Activated CD4-positive, CD25-positive, alpha-beta regulatory T cell treated with anti-CD3 and anti-CD28 coated beads, Interleukin-2, amount 50 U/mL, for 72 hours (primary cell): ENCODE measurements at places on chromosomes 1 and 21.

- DNase-seq: no peak
Observed at GRCh38 chr1:22137004-22137720, 5.7 kb downstream of the WNT4 start.

DNA sequence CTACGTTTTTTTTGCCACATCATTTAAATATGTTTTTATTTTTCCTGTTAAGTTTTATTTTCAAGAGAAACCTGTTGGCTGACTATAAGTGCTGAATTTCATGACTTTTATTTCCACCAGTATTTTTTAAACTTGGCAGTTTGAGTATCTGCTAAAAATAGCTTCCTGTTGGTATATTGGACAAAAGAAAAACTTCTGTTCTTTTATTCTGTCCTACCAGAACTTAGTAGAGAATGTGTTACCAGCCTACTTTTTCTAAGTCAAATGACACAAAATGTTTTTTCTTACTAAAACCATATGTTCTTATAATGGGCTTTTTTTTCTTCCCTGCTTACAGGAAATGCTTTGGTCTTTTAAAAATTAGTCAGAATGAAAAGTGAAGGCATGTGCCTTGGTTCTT, 7.6 kb downstream of the DR1 start:
- DNase-seq: no peak

GRCh38 chr21:15875286-15875685, 145.5 kb downstream of the USP25 start:
- no peak for DNase-seq

DNA sequence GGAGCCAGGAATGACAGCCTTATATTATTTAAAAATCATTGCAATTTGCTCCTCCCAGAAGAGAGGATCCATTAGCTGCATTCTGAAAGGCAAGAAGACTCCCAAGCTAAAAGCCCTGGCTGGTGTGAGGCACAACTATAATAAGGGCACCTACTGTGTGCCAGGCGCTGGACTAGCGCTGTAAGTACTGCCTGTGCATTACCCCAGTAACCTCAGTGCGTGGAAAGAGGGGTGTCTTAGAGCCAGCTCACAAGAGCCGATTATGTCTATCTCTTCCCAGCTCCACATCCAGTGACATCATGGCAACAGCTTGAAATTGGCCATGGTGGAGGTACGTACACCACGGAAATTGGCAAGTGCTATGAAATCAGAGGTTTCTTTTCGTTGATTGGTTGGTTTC, 141.7 kb upstream of the IRF2BP2 start:
- DNase-seq: no peak

GRCh38 chr1:56867491-56867890, 12.9 kb downstream of the C8A start:
- DNase-seq: no peak

GRCh38 chr1:39413902-39414528, 77.4 kb upstream of the BMP8A start:
- DNase-seq: no peak

DNA sequence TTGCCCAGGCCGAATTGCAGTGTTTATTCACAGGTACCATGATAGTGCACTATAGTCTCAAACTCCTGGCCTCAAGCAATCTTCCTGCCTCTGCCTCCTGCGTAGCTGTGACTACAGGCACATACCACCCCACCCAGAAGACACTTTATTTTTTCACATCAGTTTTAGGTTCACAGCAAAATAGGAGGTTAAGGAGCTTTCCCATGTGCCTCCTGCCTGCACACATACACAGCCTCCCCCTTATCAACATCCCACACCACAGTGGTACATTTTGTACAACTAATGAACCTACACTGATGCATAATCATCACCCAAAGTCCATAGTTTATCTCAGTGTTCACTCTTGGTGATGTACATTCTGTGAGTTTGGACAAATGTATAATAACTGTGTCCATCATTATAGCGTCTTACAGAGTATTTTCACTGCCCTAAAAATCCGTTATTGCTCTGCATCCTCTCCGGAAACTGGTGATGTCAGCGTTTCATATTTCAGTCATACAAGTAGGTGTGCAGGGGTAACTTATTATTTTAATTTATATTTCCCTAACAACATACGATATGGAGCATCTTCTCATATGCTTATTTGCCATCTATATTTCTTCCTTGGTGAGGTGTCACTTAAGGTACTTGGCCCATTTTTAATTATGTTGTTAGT, 23.2 kb downstream of the OR13G1 start:
- DNase-seq: no peak

- no peak for DNase-seq
Observed at GRCh38 chr1:184270556-184270955, 116.3 kb upstream of the C1orf21 start.

GRCh38 chr1:27589441-27589840, 14.5 kb downstream of the AHDC1 start:
- DNase-seq: no peak

DNA sequence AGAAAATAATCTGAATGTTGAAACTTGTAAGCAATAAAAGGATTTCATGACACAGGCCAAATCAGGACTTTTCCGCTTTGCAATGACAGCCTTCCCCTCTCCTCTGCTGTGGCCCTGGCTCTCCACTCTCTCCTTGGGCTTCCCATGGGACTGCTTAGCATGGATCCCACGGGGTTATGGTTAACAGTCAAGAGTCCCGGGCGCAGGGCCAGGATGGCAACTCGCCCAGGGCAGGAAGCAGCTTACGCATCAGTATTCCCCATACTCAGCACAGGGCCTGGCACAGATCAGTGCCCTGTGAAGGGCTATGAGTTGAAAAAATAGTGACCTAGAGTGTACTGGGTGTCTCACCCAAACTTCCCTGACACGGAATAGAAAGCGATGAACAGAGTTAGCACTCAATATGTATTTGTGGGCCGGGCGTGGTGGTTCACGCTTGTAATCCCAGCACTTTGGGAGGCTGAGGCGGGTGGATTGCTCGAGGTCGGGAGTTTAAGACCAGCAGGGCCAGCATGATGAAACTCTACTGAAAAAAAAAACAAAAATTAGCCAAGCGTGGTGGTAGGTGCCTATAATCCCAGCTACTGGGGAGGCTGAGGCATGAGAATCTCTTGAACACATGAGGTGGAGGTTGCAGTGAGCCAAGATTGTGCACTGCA, 29.1 kb upstream of the GRHL3 start:
- no peak for DNase-seq

- no peak for DNase-seq
Observed at GRCh38 chr1:184482136-184482535, 95.3 kb downstream of the C1orf21 start.

- no peak for DNase-seq
Observed at GRCh38 chr1:116940814-116941599, 31.3 kb downstream of the PTGFRN start.

DNA sequence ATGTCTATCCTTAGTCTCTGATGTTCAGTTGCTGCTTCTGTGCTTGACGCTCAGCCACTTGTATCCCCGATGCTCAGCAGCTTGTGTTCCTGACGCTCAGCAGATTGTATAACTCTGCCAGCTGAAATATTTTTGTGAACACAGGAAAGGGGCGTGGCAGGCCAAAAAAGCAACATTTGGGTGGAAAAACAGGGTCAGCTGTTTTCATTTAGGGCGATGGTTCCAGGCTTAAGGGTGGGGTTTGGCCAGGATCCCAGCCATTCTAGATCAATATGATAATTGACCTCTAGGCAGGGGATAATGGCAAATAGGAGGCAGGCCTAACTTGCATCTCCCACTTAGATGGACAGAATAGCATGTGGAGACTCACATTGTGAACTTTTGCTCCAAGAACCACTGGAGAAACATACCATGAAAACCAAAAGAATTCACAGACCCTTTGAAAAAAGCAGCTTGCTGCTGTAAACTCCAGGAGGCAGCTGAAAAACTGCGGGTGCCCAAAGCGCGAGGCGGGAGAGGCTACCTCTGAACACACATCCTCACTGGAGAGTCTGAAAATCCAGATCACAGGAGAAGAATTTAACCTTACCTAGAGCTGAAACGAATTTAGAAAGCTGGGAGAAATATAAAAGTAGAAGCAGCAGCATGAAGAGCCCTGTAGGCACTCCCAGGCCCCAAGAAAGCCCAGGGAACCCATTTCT, 58.3 kb downstream of the ZNF648 start:
- no peak for DNase-seq

DNA sequence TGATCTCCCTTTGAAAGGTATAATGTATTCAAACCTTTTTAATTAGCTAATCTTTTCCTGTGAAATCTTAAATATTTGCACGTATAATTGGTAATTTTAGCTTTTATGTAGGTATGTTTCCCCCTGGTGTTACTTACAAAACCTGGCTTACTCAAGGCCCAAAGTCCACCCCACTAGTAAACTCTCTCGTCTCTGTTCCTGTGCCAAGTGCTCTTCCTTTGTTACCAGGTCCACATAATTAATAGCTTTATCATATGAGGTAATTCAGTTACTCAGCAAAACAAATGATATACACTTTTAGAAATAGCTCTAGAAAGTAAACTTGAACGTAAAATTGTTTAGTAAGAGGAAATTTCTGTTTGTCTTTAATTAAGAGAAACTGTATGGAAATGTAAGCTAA, 36.7 kb downstream of the NFIA start:
- DNase-seq: no peak

DNA sequence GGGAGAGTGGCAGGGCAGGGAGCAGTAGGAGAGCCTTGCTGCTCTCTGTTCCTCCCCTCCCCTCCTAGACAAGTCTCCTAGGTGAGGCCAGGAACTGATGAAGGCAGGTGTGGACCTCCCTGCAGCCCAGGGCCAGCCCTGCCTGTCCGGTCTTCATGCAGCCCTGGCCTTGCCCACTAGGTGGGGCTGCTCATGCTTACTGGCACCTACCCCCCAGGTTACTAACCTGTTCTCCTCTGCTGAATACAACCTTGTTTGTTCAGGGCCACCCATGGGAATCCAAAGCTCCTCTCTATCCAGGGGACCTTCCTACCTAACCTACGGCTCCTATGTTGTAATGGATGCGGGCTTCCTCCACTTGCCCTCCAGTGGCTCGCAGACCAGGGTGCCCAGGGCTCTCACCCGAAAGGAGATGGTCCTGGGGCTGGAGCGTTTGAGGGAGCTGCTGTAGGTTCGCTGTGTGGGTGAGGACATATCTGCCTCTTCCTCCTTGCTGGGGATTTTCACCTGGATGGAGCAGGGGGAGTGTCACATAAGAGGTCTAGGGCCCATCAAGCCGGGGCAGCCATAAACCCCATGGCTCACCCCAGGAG, 7.9 kb upstream of the TNNT2 start:
- peak; percentile 55 for DNase-seq

GRCh38 chr1:103516693-103517092, 8.8 kb upstream of the RNPC3 start:
- DNase-seq: no peak

- no peak for DNase-seq
Observed at GRCh38 chr21:29671728-29672127, 268.1 kb downstream of the GRIK1 start.

GRCh38 chr1:167278497-167278896, 57.8 kb downstream of the POU2F1 start:
- DNase-seq: no peak

DNA sequence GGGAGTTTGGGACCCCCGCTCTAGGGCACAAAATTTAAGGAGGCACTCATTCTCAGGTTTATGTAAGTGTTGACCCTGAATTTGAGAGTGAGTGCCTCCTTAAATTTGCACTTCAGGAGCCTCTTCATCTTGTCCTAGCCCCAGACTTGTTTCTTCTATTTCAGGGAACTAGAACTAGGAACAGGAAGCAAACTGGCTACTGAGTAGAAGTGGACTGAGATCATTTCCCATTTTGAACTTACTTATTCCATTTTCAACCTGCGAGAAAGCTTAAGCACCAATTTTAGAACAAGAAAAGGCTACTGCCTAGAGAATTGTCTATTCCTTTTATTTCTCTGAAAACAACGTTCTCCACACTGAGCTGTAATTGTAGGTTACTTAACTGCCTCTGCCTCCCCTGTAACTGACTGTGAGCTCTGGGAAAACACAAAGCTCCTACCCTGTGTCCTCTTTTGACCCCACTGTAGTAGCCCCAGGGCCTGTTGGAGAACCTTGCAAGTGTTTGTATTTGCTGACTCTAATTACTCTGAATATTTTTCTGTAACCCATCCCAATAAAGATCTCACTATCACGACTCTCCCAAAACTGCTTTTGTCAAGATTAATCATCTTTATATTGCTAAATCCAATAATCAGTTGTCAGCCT, 2.5 kb downstream of the PPT1 start:
- no peak for DNase-seq

DNA sequence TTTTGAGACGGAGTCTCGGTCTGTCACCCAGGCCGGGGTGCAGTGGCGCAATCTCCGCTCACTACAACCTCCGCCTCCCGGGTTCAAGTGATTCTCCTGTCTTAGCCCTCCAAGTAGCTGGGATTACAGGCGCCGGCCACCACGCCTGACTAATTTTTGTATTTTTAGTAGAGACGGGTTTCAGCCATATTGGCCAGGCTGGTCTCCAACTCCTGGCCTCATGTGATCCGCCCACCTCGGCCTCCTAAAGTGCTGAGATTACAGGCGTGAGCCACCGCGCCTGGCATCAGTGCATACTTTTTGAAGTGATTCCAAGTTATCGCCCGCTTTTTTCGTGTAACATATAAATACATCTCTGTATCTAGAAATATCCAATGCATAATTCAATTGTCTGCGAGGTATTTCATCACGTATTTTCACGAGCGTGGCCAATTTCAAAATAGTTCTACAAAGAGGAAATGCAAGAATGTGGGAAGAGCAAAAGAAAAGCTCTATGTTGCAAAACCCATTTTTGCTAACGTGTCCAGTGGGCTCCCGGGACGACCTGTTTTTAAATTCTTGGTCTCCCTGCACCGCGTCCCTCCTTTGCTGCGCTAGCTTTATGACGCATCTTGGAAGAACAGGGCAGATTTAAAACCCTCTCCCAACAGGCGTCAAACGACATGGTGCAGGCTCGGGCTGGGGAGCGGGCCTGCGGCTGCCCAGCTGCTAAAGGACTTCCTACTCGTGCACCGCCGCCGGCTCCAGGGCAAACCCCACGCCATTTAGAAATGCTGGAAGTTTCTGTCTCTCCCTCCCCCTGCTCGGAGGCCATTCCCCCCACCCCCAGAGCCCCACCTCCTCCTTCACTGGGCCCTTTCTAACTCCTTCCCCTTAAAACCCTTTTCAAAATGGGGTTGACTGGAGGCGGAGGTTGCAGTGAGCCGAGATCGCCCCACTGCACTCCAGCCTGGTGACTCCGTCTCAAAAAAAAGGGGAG, 923 bp upstream of the IFNGR2 start:
- DNase-seq: no peak

GRCh38 chr21:38159355-38159754, 97.4 kb upstream of the KCNJ15 start:
- DNase-seq: peak; percentile 40

- no peak for DNase-seq
Observed at GRCh38 chr21:37337831-37338230, 28.7 kb upstream of the DYRK1A start.

DNA sequence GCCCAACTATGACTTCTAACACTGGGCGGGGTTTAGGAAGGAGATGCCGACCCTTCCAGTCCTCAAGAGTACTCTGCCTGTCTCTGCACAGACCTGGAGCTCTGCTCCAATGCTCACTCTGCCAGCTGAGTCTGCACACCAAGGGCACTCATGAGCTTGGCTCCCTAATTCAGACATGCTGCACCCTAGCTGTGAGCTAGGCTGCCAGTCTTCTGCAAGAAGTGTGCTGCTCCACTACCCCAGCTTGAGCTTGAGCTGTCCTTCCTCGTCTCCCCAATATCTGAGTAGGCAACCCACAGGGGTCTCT, 13.2 kb downstream of the TP53BP2 start:
- no peak for DNase-seq
